ENCODE measurements at places on chromosomes 3 and 15. TPM values are rescaled to one million over a fixed set of nuclear protein-coding genes. Genes with fewer than 3 reads are reported as not detected.
A peak's percentile ranks its signal among the peaks of the same experiment; 100 is the strongest.

DNA sequence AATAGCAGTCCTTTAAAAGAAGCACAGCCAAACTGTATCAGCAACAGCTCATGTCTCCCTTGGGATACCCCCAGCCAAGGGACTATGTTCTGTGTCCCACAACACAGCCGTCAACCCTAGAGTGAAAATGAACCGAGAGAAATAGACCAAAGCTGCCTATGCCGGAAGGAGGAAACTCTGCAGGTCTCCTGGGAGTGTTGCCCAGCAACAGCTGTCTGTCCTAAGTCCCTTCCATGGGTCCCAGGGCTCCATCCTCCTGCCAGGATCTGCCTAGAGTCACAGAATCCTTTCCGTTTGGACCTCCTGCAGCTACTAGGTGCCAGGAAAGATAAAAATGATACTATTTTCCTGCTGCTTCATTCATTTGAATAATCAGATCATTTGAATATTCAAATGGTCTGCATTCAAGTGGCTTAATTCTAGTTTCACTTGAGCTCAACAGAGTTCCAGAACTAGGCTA is 53.1 kb downstream of the TRANK1 start:
- no peak for DNase-seq

- DNase-seq: peak; percentile 51
Measured at GRCh38 chr3:182241766-182242488, 530.2 kb downstream of the SOX2 start.

DNA sequence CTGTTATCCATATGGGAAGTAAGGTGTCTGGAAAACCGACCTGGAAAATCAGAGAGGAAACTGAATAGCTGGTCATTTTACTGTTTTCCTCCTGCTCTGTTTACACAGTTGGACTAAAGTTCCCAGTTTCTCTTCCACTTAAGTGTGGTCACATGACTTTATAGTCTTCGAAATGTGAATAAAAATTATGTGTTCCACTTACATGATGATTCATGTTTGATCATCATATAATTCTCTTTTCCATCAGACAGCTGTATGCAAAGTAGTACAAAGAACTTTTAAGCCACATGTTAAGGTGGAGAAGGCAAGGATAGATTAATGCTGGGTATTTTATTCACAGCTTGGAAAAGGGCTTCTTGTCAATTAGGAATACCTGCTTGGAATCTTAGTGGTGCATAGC is 525.5 kb upstream of the BCHE start:
- no peak for DNase-seq

DNA sequence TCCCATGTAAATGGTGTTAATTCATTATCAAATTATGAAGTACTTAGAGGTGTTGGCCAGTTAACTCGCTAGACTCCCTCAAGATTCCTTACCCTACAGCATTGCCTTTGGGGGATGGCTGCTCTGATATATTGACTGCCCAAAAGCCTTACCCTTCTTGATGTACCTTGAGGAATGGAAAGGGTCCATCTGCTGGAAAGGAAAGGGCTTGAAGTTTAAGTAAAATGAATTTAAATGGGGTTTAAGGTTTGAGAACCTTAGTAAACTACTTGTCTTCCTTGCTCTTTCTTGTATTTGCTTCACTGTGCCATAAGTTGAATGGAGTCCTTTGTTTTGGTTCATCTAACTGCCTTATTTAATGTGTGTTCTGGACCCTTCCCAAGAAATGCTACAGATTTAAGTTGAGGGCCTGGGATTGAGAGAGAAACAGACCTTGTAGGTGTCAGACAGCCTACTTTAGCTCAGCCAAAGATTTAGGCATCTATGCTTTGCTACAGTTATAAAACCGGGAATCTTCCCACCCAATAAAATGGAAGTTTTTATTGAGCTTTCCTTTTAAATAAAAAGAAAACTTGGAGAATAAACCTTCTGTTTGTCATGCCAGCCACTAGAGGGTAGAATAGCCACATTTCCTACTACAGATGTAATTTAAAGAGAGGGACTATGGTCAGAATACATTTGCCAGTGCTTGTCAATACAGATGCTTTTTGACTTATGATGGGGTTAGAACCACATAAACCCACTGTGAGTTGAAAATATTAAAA is 25.3 kb downstream of the CMSS1 start:
- DNase-seq: no peak

- DNase-seq: no peak
Measured at GRCh38 chr3:27560484-27561056, 76.4 kb upstream of the SLC4A7 start.

DNA sequence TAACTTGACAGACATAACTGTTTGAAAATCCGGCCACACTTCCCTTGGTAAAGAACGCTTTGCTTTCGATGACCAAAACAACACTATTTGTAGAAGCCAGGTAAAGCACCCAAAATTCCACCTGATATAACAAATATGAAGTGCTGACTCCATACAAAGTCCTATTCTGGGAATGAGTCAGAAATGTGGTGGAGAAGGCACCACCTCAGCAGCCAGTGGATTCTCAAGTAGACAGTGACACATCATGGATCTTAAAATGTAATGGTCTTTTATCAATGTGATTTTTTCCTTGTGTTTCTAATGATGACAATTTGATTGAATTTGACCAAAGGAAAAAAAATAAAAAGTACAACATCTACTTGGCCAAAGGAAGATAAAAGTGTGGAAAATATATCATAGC is 135.0 kb upstream of the WNT5A start:
- DNase-seq: no peak

DNA sequence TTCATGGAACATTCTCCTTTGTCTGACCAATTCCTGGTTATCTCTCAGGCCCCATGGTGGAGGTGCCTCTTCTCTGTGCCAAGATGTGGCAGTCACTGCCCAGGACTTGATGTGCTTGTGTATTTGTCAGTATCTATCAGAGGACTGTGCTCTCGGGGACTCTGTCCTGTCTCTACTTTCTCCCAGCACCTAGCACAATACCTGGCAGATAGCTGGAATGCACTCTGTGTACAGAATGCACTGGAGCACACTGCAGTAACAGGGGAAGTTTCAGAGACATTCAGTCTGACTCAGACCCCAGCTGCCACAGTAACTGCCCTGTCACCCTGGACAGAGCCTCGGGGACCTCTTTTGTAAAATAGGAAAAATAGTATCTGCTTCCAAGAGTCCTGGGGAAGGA is 34.6 kb upstream of the SV2B start:
- no peak for DNase-seq

DNA sequence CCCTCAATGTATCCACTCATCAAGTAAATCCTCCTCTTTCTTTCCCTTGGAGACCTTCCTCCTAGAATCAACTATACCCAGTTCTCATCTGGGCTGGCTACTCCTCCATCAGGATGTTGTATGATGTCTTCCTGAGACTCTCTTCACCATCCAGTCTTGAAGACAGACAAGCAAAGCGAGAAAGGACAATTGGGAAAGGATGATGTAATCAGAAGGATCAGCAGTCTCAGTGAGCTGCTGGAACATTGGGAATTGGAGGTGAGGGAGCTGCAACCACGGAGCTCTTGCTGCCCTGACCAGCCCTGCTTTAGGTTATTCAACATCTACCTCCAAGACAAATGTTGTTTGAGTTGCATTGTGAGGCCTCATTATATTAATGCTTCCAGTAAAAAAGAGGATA is 48.0 kb upstream of the UBP1 start:
- DNase-seq: no peak

DNA sequence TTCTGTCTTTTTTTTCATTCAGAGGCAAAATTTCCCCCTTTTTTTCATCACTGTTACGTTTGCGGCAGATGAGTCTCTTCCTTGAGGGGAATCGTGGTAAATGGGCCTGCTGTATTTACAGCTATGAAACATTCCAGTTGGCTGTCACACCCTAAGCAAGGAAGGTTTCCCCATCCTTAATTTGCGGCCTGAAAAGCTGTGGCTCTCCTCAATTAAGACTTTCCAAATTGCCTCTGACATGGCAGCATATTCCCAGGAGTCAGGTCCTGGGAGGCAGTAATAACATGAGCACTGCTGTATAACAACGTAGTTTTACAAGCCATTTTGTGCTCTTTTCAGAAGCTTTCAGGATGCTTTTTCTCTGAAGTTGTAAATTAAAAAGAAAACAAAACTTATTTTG is 420.9 kb downstream of the LPP start:
- no peak for DNase-seq

GRCh38 chr15:31554261-31554660 is 227.6 kb downstream of the KLF13 start:
- peak; percentile 51 for DNase-seq

DNA sequence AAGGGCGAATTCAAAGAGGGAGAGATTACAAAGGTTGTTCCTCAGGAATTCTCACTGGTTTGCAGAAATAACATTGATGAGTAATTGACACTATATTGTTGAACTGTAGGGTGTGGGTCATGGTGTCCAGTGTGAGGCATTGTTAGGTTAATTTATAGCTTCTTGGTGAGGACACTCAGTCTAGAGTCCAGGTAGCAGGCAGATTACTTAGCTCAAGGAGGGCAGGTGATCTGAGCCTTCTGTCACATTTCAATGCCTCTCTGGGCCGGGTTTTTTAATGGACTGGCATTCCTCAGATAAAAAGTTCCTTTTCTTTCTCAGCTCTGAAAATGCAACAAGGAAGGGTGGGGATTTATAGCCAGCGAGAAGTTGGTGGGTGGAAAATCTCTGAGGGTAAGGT is 194.2 kb upstream of the PROK2 start:
- DNase-seq: no peak

GRCh38 chr3:23094890-23095462 is 108.2 kb upstream of the UBE2E2 start:
- no peak for DNase-seq

- DNase-seq: no peak
Measured at GRCh38 chr15:57354436-57355123, 21.7 kb upstream of the CGNL1 start.

The SLC22A14 gene
- polyA plus RNA-seq: not detected

The CYP19A1 gene
- polyA plus RNA-seq: 1,570 TPM

The KIF7 gene
- polyA plus RNA-seq: 9.0 TPM

The EOMES gene
- polyA plus RNA-seq: 2.2 TPM

The STRA6 gene
- polyA plus RNA-seq: 0.47 TPM

The TAGLN3 gene
- not detected for polyA plus RNA-seq

The APOD gene
- polyA plus RNA-seq: 748 TPM

The ZNF148 gene
- polyA plus RNA-seq: 9.1 TPM

The SLC2A2 gene
- not detected for polyA plus RNA-seq

The MFGE8 gene
- polyA plus RNA-seq: 205 TPM

The MYLK gene
- 645 TPM for polyA plus RNA-seq
